Stimulated activated CD8-positive, alpha-beta memory T cell treated with anti-CD3 and anti-CD28 coated beads, Interleukin-4, amount 100 ng/mL, for 1 hour (primary cell): ENCODE measurements at places on chromosomes 6 and 20.

DNA sequence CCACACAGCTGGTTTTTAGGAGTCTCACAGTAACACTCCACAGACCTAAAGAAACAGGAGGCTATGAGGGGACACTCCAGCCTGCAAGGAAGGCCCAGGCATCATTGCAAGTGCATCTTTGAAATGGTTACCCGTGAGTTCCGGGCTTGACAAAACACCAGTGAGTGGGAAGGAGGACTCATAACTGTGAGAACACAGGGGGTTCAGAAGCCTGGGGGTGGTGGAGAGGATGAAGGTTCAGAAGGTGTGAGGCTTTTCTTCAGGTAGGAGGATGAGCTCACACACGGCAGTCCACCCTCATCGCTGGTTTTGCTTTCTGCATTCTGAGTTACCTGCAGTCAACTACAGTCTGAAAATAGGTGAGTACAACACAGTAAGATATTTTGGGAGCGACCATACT, 39.9 kb downstream of the MAP7 start:
- DNase-seq, result no peak

DNA sequence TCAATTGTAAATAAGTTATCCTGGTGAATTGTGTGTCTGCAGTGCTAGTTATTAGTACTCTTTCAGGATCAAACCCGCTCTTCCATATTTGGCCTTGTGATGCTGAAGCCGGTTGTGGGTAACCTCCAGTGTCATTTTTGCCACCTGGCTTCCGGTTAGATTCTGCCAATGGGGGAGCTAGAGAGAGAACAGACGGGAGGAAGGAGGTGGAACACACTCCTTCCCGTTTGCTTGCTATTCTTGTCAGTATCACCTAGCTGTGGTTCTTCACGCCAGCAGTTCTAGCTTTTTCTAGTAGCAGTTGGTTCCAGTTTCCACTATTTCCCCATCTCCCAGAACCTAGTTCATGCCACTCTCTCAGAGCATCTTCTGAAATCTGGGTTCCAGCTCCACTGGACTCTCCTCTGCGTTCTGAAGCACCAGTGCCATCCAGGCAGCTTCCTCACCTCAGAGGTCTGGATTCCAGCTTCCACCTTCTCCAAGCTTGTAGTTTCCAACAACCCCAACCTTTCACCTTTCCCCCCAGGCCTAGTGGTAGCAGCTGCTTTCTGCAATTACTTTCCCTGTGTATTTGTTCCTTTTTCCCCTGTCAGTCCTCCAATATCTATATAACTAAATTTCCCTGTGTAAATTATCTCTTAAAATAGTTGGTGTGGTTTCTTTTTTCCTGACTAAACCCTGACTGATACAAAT, 46.9 kb upstream of the LOC128125822 start:
- no peak for DNase-seq

DNA sequence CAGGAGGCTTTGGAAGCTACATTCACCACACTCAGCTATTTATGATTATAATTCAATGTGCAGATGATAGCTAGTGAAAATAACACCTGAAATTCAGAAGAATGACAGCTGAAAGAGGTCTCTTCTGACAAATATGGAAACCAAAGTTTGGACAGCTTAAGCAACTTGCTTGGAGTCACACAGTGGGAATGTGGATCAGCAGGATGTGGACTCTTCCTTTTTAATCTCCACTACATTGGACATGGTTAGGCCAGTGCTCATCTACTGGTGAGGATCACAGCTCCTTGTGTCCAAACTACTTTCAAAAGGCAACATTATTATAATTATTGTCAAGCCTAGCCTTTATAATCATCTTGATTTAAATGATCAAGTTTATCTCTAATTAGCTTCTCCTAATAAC, 10.4 kb downstream of the TRAPPC3L start:
- DNase-seq, result no peak

- no peak for DNase-seq
Measured at GRCh38 chr20:8901237-8902025, 167.5 kb upstream of the PLCB4 start.

DNA sequence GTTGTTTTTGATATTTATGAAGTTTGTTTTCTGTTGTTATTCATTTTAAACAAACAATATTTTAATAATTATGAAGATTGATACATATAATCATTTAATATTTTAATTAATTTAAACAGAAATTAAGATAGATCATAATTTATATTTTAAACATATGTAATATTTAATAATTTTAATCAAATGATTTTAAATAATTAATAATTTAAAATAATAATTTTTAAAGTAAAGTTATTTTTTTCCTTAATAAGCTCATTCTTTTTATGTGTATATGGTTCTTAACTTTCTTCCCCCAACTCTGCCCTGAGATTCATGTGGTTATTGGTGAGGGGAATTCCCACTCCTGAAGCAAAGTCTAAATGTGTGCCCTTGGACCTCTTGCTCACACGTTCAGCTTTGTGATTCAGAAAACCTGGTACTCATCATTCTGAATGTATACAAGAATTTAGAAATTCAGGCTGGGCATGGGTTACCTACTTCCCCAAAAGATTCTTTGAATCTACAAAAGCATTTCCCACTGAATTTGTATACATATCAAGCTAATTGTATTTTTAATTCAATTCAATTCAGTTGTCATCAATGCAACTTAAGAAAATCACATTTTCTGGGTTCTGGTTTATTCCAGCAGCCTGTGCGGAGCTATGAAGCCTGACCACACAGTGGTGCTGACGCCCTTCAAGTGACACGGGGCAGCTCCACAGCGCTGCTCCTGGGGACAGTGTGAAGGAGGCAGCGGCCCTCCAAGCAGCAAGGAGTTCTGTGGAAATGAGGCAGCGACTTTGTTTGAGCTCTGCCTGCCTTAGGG, 168.9 kb upstream of the UST start:
- no peak for DNase-seq
